Activated T-cell treated with anti-CD3 and anti-CD28 coated beads, Interleukin-2, amount 50 U/mL, for 48 hours (primary cell): ENCODE measurements at places on chromosomes 1 and 21.

DNA sequence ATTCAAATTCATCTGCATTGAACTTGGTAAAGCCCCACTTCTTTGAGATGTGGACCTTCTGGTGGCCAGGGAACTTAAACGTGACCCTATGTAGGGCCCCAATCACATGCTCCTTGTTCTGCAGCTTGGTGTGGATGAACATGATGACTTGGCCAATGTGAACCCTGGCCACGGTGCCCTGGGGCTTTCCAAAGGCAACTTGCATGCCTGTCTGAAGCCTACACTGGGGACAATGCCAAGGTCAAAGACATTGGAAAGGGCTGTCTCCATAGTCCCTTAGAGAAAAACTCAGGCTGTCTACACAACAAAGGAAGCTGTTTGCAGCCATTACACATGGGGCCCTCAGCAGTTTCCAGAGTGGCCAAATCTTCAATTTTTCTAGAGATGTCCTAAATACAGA is 8.9 kb upstream of the VPS13D start:
- no peak for DNase-seq

GRCh38 chr21:38282921-38283320 is 26.1 kb downstream of the KCNJ15 start:
- DNase-seq = no peak

DNA sequence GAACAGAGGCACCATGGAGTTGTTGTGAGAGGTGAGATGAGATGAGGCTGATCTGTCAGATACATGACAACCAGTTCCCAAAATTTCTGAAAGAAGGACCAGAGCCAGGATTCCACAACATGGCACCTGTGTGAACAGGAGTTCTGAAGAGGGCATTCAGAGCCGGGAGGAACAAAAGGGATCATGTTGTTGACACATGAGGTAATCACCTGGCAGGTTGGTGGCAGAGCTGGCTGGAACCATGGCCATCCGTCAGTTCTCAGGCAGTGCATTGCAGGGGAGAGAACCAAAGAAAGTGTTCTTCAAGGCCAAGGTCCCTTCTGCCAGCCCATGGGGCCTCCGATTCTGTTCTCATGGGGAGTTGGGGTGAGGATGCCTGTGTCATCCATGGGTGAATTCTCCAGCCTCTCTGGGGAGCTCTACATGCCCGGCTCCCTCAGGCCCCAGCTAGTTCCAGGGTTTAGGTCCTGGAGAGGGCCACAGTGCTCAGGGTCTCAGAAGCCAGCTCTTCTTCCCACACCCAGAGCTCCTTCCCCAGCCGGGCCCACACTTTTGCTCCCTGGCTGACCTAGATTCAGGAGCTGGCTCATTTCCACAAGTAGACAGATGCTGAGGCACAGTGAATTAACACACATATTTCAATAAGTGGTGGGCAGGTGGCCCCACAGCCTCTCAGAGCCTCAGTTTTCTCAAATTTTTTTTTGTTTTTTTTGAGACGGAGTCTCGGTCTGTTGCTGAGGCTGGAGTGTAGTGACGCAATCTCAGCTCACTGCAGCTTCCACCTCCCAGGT is 49.1 kb upstream of the CTPS1 start:
- no peak for DNase-seq

DNA sequence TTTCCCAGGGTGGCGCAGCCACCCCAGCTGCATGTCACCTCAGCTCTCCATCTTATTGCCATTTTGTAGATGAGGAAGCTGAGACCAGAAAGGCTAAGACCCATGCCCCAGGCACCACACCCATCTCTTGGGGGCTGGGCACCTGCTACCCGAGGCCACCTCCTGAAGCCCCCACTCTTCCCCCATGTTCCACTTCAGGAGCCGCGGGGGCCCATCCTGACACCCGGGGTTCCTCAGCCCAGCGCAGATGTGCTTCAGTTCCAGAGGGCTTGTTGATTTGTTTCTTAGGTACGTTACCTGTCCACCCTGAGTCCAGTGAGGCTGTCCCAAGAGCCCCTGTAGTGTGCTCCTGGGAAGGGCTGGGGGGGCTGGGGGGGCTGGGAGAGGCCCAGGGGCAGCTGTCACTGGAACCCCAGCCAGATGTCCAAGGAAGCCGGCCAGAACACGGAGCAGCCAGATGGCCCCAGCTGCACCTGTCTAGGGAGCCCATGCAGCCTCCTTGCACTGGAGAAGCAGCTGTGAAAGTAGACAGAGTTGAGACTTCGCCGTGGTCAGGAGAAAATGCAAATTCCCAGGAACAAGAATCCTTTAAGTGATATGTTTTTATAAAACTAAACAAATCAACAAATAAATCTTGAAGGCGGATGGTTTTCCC is 17.1 kb upstream of the CCDC27 start:
- DNase-seq = no peak

- no peak for DNase-seq
Measured at GRCh38 chr1:63904826-63905225, 131.0 kb downstream of the ROR1 start.

DNA sequence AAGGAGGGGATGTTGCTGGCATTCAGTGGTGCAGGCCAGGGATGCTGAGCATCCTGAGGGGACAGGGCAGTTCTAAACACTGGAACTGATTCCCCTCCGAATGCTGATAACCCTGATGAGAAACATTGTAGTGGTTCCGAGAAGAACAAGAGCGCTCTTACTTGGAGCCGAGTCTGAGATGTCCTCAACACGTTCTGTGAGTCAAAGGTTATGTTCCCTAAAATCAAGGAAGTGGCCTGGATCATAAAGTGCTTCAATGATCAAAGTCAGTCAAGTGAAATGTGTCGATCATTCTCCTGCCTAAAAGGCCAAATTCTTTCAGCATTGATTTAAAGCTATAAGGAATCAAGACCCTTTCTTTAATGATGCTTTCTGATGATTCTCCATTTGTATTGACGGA is 234.1 kb downstream of the NFIA start:
- DNase-seq = no peak

DNA sequence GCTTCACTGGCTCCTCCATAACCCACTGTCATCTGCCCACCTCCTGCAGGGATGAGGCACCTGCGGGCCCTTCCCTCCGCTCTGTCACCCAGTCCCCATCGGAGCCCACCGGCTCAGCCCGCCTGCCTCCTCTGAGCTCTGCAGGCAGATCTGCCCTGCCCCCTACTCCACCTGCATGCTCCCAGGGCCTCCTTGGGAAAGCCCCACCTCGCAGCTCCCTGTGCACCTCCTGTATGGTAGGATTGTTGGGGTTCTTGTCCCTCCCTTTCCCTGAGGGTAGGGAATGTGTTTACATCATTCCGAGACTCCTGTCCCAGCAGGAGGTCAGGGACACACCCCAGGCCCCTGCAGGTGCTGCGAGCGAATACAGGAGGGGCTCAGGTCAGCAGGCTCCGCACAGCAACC is 50.5 kb downstream of the SIK1 start:
- no peak for DNase-seq

DNA sequence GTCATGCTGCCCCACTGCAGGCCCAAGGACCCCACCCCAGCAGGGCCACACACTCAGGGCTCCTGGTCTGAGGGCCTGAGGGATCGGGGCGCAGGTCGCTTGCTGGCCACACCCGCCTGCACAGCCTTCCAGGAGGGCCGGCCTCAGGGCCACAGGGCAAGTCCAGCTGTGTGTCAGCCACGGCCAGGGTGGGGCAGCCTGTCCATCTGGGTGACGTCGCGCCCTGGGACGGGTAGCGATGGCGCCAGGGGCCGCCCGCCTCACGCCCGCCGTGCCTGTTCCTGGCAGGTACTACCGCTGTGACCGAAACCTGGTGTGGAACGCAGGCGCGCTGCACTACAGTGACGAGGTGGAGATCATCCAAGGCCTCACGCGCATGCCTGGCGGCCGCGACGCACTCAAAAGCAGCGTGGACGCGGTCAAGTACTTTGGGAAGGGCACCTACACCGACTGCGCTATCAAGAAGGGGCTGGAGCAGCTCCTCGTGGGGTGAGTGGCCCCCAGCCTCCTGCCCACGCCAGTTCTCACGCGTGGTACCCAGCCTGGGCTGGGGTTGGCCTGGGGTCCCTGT is 2.5 kb downstream of the COL6A1 start:
- DNase-seq = no peak

DNA sequence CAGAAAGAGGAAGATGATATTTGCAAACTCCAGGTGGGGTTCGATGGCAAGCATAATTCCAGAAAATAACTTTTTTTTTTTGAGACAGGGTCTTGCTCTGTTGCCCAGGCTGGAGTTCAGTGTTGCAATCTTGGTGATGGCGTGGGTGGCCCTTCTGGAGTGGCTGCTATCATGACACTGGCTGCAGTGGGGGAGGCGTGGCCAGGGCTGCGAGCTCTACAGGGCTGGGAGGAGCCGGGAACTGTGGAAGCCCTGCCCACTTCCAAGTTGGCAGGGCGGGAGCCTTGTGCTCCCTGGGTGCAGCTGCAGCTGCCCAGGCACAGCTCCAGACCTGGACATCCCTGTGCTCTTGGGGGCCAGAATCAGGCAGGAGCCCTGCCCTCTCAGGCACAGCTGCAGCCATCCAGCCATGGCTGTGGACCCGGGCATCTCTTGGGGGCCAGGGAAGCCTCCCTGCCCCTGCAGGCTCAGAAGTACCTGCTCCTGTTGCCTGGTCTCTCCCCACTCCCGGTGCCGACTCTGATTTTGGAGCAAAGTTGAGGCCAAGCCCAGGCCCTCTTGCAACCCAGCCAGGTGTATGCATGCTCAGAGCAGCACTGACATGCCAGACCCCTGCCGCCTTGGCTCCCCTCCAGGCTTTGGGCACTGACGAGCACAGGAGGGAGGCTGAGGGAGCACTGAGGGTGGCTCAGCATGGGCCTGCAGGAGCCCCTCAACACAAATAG is 7.2 kb upstream of the BCL10 start:
- DNase-seq = no peak

GRCh38 chr21:44803651-44804050 is 2.0 kb upstream of the UBE2G2 start:
- DNase-seq = no peak

GRCh38 chr1:172500207-172500606 is 32.7 kb upstream of the SUCO start:
- no peak for DNase-seq

- DNase-seq = no peak
Measured at GRCh38 chr1:65420590-65421350, at the start of the genes LEPR and LEPROT. Gene LEPR, plus strand, starts transcription at chr1:65420668. Its CDS starts 144,898 bp downstream, at chr1:65565566. Gene LEPROT, plus strand, starts transcription at chr1:65420668. Its CDS starts 57 bp downstream, at chr1:65420725.

DNA sequence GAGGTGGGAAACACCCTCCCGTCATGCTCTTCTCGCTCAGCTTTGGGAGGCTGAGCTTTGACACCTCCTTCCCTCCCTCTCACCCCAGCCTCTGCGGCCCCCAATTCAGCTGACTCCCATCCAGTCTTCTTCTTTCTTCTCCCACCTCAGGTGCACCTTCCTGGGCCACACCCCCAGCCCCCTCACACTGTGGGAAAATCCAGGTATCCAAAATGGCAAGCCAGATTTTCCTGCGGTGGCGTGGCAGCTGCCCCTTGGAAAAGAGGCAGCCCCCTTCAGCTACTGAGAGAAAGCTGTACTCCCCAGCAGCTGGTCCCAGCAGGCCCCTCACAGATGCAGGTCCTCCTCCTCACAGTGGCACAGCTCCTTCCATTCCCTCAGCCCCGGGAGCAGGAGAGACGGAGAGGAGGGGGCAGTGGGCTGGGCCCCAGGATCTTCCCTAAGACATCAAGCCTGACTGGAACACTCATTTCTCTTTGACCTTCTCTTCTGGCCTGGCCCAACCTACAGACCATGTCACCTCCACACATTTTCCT is 61.6 kb downstream of the OPTC start:
- DNase-seq = no peak

DNA sequence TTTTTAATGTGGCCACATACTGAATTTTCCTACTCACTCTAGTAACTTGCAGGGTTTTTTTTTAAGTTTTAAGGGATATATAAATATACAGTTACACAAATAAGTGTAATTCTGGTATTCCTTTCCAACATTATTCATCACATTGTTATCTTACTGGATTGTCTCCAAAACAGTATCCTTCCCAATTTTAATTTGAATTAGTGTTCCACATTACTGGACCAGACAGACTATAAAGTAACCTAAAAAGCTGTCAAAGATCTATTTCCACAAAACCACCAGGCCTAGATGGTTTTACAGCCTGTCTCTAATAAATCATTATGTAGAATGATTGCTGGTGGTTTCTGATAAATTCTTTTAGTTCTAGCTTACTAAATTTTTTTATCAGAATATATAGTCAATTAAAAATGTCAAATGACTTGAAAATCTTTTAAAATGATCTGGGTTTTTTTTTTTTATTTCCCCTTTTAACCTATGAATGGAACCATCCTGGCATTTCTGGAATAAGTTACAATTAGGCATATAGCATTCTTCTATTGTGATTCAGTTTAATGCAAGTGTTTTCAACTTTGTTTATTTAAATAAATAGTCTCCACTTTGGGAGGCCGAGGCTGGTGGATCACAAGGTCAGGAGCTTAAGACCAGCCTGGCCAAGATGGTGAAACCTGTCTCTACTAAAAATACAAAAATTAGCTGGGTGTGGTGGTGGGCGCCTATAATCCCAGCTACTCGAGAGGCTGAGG is 59.3 kb downstream of the PACC1 start:
- no peak for DNase-seq

- no peak for DNase-seq
Measured at GRCh38 chr21:32914424-32915039, 111.2 kb upstream of the OLIG2 start.

- no peak for DNase-seq
Measured at GRCh38 chr1:29470087-29470787, 233.9 kb downstream of the PTPRU start.

DNA sequence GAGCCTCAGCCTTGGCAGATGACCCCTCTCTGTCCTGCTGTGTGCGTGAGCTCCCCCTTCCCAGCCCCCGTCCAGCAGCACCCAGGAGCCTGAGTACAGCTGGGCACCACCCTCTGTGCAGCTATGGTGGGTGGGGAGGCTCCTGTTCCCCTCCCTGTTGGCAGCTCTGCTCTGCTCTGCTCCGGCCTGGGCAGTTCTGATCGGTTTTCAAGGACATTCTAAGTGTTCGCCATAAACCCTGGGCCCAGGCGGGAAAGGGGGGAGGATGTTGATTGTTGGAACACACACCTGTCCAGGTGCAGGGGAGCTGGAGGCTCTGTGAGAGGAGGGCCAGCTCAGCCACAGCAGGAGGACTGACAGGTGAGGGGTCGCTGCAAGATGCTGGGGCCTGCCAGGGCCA is at the start of gene CLCNKB:
CLCNKB (plus strand) TSS at position 262 of the 400 bp plus-strand sequence. CDS start 711 bp downstream, outside the sequence.
- DNase-seq = no peak

GRCh38 chr21:29209696-29210095 is 79.3 kb downstream of the MAP3K7CL start:
- no peak for DNase-seq

GRCh38 chr21:39976800-39977199 is 109.6 kb downstream of the PCP4 start:
- DNase-seq = no peak

DNA sequence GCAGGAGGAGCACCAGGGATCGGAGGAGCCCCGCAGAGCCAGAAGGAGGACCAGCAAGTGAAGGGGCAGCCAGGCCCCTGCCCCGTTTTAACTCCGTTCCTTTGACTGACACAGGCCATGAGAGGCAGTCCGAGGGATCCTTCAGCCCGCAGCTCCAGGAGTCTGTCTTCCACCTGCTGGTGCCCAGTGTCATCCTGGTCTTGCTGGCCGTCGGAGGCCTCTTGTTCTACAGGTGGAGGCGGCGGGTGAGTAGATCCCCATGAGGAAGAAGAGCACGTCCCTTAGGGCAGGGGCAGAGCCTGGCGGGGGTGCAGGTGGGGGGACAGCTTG is 13.3 kb downstream of the CSF1 start:
- DNase-seq = no peak

- DNase-seq = no peak
Measured at GRCh38 chr1:23187637-23188036, 19.0 kb upstream of the LUZP1 start.
